Hematopoietic multipotent progenitor cell treated with erythropoietin and hydrocortisone succinate and interleukin-3 and kit ligand, for 8 days (in vitro differentiated cells): ENCODE measurements at places on chromosomes 6 and 20.
A peak's percentile ranks its signal among the peaks of the same experiment; 100 is the strongest.

- no peak for DNase-seq
Measured at GRCh38 chr6:73325656-73326055, 28.4 kb downstream of the DPPA5 start.

GRCh38 chr6:137165375-137166246 is 7.8 kb downstream of the IL22RA2 start:
- no peak for DNase-seq

DNA sequence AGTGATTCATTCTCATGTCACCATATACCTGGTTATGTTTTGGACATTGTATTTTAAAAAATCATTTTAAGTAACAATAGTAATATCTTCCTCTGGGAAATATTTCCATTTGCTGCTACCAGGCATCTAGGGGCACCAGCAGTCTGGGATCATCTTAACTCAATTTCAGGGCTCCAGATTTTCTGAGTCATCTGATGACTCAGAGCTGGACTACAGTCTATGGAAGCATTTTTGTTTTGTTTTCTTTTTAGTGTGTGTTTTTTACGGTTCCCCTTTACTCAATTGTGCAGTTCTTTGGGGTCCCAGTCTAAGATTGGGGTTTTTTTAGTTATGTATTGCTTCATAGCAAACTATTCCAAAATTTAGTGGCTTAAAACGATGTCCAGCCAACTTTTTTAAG is 5.7 kb upstream of the FKBP5 start:
- DNase-seq, result peak; percentile 34

DNA sequence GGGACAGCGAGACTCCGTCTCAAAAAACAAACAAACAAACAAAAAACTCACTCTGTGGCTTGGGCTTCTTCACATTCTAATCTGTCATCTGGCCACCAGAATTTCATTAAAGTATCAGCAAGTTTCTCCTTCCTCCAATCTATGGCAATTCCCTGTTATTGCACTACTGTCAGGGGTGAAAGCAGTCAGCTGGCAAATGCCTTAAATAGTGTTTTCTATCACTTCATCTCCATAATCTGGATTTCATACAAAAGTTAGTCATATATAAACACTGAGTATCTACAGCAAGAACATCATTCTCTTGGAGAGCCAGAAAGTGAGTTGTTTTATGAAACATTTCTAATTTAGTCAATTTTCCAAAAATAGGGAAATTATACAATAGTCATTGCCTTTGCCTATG is 56.1 kb downstream of the PHACTR3 start:
- DNase-seq, result no peak

DNA sequence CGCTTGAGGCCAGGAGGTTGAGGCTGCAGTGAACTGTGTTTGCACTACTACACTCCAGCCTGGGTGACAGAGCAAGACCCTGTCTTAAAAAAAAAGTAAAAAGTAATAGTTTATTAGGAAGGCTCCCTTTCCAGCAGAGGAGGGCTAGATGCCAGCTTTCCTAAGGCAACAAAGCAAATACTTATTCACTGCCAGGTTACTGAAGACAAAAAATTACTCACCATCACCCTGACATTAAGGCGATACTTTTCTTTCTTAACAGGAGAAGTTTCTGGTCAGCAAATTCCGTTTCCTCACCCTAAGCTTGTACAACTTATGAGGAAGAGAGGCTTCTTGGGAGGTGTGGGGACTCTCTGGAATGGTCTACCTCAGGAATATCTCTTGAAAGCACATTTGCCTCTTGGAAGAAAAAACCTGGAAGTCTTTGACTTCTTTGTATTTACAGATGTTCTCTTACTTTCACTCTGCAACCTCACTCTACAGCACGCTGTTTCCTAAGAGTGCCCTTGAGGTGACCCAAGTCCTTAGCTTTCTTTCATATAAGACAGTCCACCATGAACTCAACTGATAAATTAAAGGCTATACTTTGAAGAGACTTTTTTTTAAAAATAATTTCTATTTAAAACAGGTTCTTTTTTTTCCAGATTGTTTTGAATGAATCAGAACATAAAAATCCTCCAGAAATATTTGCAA is 52.9 kb upstream of the TRAF3IP2 start:
- DNase-seq, result no peak

DNA sequence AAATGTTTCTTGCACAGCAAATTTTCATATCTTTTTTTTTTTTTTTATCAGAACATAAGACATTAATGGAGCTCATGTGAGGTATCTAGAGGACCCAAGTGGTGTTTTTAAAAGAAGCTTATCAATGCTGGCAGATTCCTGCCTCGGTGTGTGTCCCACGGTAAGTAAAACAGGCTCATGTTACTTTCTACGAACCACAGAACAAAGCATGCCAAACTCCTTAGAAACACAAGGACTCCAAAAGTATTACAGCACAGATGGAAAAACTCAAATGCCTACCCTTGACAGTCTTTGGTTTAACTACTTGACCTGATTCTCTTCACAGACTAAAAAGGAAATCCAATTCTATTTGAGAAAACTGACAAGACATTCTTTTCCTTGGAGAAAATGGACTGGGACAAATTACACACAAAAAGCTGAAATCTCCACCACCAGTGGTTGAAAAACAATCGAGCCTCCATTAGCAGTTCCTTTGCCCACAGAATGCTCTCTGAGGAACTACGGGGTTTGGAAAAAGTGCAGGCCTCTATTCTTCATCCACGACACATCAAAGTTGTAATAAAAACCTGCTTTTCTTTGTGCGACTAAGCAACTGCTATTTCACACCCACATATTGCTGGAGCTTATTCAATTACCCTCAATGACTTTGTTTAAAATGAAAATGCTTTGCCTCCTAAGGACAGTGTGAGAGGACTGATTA is 5.4 kb downstream of the METTL24 start:
- peak; percentile 64 for DNase-seq

DNA sequence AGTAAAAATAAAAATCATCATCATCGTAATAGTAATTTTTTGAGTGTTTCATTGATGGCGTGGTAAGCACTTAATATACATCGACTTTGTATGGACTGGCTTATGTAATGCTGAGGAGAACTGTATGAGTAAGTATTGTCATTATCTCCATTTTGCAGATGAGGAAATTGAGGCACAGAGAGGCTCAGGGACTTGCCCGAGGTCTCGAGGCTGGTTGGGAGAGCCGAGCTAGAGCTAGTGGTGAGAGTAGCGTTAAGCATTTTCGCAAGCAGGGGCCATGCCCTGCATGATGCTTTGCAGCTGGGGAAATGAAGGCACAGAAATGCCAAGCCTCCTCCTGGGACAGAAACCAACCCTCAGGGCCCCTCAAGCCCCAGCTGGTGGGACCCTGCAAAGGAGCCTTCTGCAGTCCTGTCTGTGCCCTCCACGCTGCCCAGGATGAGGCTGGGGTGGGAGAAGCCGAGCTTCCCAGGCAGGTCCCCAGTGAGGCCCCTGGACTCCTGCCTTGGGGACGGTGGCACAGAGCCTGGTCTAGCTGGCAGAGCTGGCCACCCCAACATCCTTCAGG is 31.1 kb upstream of the STX16 start:
- DNase-seq, result no peak

DNA sequence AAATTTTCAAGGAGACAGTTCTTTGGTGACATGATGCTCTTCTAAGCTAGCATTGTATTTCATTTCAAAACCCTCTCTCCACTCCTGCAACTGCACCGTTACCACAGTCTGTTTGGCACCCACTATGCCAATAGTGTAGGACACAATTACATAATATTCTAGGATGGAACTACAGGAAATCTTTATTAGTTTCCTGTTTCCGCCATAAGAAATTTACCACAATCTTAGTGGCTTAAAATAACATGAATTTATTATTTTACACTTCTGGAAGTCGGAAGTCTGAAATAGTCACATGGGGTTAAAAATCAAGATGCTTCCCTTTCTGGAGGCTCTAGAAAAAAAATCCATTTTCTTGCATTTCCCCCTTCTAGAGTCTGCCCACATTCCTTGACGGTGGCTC is 733.1 kb downstream of the HDGFL1 start:
- DNase-seq, result no peak

DNA sequence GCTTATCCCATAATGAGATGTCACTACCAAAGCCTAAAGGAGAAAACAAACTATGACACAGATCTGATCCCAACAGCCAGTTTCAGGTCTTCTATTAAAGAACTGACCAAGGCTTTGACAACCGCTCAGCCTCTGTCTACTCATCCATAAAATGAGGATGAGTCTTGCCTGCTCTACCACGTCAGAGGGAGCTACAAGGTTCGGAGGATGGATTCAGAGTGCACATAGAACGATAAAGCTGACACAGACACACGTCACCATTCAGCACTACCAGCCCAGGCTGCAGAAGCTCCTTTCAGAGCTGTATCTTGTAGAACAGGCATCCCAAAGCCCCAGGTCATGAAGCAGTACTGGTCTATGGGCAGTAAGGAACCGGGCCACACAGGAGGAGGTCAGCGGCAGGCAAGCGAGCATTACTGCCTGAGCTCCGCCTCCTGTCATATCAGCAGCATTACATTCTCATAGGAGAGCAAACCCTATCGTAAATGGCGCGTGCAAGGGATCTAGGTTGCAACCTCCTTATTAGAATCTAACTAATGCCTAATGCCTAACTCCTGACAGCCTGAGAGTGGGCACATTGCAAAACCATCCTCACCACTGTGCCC is 25.1 kb downstream of the KIF16B start:
- no peak for DNase-seq

GRCh38 chr6:77172578-77172977 is 290.7 kb downstream of the HTR1B start:
- DNase-seq, result no peak

DNA sequence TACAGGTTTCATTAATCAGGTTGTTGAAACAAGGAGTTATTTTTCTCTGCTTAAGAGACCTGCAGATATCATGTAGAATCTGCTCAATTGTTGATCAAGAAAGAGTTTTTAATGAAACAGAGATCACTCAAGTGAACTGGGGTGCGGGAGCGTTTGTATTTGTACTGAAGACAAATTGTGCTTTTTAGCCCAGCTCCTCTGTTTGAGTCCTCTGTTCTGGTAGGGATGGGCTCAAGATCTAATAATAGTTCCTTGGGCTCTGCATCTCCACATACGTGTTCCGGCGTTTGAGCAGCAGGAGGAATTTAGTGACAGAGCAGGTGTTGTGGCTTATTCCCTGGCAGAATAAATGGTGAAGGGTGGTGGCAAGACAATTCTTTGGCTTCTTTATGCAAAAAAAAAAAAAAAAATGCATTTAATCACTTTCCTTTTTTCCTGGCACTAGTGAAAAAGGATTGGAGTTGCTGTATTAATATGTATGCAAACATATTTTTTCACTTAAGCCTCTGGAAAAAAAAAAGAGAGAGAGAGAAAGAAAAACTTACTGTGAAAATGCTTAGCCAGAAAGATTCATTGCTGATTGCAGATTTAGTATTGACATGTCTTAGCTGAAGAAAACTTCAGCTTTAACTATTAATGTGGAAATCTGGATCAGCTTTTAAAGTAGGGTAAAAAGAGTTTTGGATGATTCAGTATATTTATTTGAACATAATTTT is 4.0 kb downstream of the CITED2 start:
- DNase-seq, result peak; percentile 20

- no peak for DNase-seq
Measured at GRCh38 chr20:57309544-57310115, 20.0 kb upstream of the SPO11 start.

DNA sequence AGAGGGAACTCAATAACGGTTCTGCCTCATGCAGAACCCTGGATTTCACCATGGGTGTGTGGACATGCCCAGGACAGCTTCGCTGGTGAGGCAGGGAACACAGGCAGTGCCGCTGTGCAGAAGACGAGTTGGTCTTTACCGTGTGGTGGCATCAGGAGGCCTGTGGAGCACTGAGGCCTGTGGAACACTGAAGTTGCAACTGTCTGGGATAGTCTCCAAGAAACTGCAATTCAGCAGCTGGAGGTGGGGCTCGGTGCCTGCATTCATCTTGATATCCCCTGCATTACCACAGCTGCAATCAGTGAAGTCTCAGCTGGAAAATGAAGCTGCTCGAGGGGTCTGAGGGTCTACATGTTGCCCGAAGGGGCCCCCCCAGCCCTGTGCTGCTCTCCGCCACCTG is 202.4 kb upstream of the CDH4 start:
- DNase-seq, result no peak

GRCh38 chr6:137693711-137694110 is 173.3 kb upstream of the TNFAIP3 start:
- DNase-seq, result peak; percentile 64

DNA sequence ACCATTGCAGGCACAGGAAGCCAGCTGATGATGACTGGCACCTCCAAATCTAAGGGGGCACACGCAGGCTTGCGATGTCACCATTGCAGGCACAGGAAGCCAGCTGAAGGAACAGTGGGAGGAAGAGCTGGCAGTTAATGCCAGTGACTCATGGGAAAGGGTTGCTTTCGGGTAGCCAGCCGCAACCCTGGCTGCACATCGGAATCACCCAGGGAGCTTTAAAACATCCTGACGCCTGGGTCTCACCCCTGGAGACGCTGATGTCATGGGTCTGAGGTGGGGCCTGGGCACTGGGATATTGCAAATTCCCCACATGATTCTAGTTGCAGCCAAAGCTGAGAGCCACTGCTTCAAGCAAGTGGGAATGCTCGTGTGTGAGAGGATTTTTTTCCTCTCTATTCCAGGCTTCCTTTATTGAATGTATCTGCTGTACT is 16.1 kb upstream of the CCN6 start:
- DNase-seq, result no peak

DNA sequence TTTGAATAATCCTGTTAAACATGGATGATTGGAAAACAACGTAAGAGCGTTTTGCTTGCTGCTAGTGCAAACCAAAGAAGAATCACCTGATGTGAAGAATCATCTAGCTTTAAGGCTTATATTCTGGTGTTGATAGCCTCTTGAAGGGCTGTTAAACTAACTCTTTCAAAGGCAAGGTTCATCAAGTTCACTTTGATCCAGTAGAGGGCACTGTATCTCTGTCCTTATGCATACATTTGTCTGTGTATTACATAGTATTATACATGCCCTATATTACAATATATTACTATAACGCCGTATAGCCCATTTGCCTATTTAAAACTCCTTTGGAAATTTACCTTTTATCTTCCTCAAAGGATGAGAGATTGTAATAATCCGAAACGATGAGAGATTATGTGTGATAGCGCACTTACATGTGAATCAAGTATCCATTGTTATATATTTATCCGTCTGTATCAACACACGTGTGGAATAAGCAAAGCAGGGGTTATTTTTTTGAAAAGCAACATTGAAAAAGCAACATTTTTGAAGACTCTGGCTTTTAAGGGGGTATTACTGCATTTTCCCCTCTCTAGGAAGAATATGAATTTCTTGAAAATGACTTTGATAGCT is 50.8 kb upstream of the NRN1 start:
- peak; percentile 70 for DNase-seq

DNA sequence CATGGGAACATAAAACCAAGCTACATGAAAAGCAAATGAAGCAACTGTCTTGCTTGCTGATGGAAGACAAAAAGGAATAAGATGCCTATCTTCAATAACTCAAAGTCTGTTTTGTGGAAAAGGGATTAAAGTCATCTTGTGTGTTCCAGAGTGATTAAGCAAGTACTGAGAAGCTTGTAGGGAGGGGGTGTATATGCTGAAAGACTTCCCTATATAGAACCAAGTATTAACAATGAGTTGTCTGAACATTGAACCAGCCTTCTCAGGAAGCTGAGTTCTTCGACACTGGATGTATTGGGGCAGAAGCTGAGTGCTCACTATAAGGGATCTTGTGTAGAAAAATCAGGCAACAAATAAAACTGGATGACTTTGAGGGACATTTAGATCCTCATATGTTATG is 451.8 kb downstream of the CD83 start:
- DNase-seq, result no peak
